Ascending aorta (tissue), 2 donors: ENCODE measurements at places on chromosomes 3 and 15.

- no peak for DNase-seq
- peaks cover 7% of the 10 kb centered on the region for H3K4me1 ChIP-seq
- H3K36me3 ChIP-seq = no peaks in the 10 kb centered on the region
- H3K27ac ChIP-seq = no peak overlapping the region
Observed at GRCh38 chr3:136694321-136694720, 57.9 kb downstream of the STAG1 start.

GRCh38 chr15:70618929-70619328, 144.4 kb downstream of the UACA start:
- no peak overlapping the region for H3K27ac ChIP-seq
- H3K27me3 ChIP-seq = no peaks in the 10 kb centered on the region
- DNase-seq = no peak
- H3K36me3 ChIP-seq = no peaks in the 10 kb centered on the region

DNA sequence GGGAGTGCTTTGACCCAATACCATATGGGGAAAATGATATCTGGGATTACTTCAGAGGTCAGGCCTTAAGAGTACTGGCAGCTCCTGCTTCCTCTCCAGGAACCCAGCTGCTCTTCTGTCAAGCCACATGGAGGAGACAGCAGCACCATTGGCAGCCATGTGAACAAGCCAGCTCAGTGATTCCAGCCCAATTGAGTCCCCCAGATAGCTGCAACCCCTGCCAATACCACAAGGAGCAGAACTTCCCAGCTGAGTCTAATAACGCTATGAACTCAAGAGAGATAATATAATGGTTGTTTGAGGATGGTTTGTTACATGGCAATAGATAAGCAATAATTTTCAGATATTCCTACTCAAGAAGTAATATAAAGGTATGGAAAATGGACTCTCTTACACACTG, 126.8 kb upstream of the CPNE4 start:
- no peak for DNase-seq
- no peaks in the 10 kb centered on the region for H3K36me3 ChIP-seq
- no peaks in the 10 kb centered on the region for H3K27me3 ChIP-seq
- H3K27ac ChIP-seq = no peak overlapping the region
- no peak overlapping the region for H3K4me3 ChIP-seq

DNA sequence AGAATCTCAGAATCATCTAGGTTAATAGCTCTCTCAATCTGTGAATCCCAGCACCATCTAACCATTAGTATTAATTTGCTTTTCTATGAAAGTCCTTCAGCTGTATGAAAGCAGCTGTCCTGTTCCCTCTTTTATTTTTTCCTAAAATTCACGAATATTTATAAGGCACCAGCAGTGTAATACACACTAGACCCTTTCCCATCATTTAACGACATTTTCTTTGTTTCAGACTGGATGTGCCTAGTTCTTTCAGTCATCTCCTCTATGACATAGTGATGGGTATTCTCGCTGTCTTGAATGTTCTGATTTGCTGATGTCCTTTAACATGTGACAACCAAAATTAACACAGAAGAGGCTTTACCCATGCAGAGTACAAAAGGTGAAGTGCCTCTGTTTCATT, 48.9 kb upstream of the ATP10A start:
- no peak overlapping the region for H3K27ac ChIP-seq
- H3K4me1 ChIP-seq = no peaks in the 10 kb centered on the region
- H3K27me3 ChIP-seq = no peaks in the 10 kb centered on the region
- no peak for DNase-seq

DNA sequence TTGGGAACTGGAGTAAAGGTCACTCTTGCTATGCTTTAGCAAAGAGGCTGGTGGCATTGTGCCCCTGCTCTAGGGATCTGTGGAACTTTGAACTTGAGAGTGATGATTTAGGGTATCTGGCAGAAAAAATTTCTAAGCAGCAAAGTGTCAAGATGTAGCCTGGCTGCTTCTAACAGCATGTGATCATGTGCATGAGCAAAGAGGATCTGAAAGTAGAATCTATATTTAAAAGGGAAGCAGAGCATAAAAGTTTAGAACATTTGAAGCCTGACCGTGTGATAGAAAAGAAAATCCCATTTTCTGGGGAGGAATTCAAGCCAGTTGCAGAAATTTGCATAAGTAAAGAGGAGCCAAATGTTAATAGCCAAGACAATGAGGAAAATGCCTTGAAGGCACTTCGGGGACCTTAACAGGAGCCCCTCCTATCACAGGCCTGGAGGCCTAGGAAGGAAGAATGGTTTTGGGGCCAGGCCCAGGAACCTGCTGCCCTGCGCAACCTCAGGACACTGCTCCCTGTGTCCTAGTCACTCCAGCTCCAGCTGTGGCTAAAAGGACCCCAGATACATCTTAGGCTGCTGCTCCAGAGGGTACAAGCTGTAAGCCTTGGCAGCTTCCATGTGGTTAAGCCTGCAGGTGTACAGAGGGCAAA, 212.2 kb upstream of the LINGO1 start:
- H3K27me3 ChIP-seq = no peaks in the 10 kb centered on the region
- H3K4me3 ChIP-seq = no peak overlapping the region
- DNase-seq = no peak
- H3K4me1 ChIP-seq = no peaks in the 10 kb centered on the region
- no peaks in the 10 kb centered on the region for H3K36me3 ChIP-seq

DNA sequence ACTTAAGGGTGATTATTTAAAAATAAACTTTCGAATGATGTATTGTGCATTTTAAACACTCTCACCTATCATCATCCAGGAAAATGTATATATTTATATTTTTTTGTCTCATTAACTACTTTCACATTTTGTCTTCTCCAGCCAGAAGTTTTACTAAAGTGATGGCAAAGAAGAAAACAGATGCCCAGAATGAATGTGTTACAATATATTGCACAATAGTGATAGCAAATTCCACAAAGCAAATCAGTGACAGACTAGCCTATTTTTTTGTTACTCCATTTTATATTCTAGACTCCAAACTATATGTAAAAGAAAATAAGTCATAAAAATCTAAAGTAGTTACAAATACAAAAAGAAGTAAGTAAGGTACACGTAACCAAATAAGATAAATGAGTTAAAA, 414.7 kb downstream of the EPHA3 start:
- no peak for DNase-seq
- no peak overlapping the region for H3K27ac ChIP-seq
- no peaks in the 10 kb centered on the region for H3K27me3 ChIP-seq

DNA sequence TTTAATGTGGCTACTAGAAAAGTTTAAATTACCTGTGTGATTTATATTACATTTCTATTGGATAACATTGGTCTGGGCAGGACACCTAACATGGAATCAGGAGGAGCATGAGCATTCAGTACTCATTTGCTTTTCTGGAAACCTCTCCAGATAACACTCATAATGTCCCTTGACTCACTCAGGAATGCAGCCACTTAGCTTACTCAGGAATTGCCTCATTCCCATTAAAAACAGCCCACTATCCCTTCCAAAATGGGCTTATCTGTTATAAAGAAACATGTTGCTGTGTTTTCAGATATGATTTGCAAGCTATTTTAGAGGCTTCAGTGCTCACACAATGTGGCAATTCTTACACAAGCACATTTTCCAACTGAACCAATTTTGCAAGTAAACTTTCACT, 17.1 kb downstream of the GBE1 start:
- no peaks in the 10 kb centered on the region for H3K27me3 ChIP-seq
- peaks cover 2% of the 10 kb centered on the region for H3K4me1 ChIP-seq
- H3K4me3 ChIP-seq = no peak overlapping the region
- DNase-seq = no peak

DNA sequence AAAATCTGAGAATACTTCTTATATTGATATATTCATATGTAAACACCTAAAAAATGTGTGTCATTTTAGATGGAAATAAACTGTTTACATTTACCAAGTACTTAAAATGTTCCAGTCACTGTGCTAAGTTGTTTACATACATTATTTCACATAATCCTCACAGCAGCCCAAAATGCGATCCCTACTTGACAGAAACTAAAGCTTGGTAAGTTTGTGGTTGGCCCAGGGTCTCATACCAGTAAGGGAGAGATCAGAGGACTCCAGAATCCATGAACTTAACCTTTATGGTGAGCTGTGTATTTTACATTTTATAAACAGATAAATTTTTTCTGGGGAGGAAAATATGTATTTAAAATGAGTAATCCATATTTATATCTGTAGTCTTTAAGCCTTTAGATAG, 51.2 kb downstream of the SLC25A26 start:
- H3K36me3 ChIP-seq = no peaks in the 10 kb centered on the region
- DNase-seq = no peak
- no peak overlapping the region for H3K4me3 ChIP-seq
- H3K4me1 ChIP-seq = no peaks in the 10 kb centered on the region
- no peaks in the 10 kb centered on the region for H3K27me3 ChIP-seq

GRCh38 chr3:38149708-38150107, 11.2 kb downstream of the MYD88 start:
- no peaks in the 10 kb centered on the region for H3K27me3 ChIP-seq
- H3K27ac ChIP-seq = peak overlapping the region; percentile 22
- no peaks in the 10 kb centered on the region for H3K4me1 ChIP-seq
